ENCODE measurements at places on chromosomes 1 and 21.

GRCh38 chr1:174265282-174265681, 106.0 kb downstream of the RABGAP1L start:
- no peak for DNase-seq

DNA sequence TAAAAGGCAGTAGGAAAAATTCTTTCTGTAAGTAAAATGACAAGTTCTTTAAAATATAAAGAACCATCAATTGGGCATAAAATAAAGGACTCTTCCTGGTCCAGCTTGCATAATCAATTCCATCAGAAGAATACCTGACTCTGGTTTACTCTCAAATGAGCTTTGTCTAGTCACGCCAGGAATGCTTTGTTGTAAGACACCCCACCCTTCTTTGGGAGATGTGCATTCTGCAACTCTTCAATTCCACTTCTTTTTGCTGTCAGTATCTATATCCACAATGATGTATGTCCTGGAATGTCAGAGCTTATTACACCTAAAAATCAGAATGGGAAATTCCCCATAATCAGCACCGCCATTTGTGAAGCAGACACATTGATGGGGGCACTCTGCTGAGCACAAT, 76.1 kb downstream of the PTPN14 start:
- DNase-seq: no peak

DNA sequence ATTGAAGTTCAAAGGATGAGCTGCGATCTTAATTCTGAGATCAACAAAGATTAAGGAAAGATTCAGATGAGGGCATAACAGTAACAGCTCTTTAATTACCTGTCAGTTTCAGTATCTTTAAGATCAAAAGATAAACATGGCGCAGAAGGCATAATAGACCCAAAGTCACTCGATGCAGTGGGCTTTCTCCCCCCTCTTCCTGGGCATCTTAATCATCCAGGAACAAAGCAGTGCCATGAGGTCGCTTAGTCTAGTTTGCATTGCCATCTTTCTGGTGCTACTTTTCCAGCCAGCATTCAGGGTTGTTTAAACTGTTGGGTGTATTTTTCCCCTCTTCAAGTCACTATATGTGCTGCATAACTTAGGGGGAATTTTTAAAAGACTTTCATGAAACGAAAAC, 72.3 kb downstream of the HUNK start:
- DNase-seq: no peak

DNA sequence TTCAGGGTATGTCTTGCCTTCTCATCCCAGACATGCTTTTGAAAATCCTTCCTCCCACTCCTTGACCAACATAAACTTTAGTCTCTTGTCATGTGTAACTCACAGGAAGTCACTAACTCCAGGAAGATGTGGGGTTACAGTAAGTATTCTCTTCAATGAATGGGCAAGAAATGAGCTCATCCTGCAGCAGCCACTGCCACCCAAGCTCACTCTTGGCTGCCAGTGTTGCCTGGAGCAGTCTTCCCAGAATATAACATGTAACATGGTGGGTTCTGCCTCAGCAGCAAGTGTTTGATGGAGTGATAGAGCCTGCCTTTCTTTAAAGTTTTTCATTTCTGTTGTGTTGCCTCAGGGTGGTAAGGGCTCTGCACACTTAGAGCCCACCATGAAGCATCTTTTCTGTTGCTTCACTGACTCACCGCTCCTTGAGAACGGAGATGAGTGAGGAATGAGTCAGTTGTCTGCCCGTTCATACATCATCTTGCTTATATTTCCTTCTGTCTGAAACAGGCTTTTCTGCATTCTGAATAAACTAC, 187.0 kb downstream of the TPR start:
- DNase-seq: no peak

GRCh38 chr1:98692482-98692881, 31.0 kb downstream of the SNX7 start:
- peak; percentile 41 for DNase-seq

- peak; percentile 27 for DNase-seq
Observed at GRCh38 chr1:69055194-69055593, 512.5 kb upstream of the LRRC7 start.

GRCh38 chr1:201781437-201781836, 47.5 kb upstream of the IPO9 start:
- no peak for DNase-seq
